ENCODE measurements at places on chromosomes 7 and 10.

GRCh38 chr10:17655567-17656146 is 11.7 kb downstream of the STAM start:
- DNase-seq = no peak

GRCh38 chr7:16758631-16759611 is 5.4 kb downstream of the TSPAN13 start:
- no peak for DNase-seq

- peak; percentile 59 for DNase-seq
Measured at GRCh38 chr10:62050893-62051433, 149.5 kb downstream of the ARID5B start.

DNA sequence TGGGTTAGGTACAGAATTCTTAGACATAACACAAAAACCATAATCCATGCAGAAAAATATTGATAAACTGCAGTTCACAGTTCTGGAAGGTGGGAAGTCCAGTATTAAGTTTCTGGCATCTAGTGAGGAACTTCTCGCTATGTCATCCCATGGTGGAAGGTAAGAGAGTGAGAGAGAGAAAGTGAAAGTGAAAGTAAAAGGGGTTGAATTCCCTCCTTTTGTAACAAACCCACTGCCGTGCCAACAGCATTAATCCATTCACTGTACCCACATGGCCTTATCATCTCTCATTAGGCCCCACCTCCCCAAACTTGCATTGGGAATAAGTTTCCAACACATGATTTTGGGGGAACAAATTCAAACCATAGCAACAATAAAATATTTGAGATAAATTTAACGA is 17.1 kb downstream of the ZNF485 start:
- no peak for DNase-seq

DNA sequence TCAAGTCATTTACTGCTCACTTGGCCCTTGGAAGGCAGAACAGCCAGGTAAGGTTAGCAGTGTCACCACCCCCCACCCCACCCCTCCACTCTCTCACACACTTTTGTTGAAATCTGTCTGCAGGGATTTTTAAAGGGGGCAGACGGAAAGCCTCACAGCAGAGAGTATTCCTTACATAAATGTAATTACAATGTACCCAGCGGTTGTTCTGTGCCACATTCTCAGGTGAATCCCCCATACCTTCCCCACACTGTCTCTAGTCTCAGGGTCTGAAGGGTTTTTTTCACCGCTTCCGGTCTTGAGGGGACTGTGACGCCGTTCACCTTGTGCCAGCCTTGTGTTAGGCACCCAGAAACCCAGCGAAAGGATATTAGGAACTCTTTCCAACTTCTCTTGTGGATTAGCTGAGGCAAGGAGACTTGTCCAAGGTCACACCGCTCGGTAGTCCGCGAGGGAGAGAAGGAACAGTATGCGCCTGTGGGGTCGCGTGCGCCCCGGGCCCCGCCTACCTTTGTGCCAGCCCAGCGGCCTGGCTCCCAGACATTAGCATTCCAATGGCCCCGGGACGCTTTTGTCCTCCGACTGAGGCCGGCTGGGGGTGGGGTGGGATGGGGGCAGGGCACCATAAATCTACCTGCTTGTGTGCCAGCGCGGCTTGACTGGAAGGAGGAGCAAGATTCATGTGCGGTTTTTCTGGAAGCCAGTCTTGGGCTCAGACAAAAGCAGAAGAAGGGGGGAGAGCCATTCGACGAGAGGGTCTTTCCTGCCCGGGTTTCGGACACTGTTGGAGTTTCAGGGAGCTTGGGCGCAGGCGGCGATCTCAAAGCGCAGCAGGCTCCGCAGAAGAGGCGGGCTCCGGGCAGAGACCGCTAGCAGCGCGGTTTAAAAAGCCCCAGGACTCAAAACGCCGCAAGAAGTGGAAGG is 4.5 kb downstream of the NEUROG3 start:
- DNase-seq = no peak

GRCh38 chr7:83786858-83787257 is 137.9 kb upstream of the SEMA3E start:
- DNase-seq = no peak

DNA sequence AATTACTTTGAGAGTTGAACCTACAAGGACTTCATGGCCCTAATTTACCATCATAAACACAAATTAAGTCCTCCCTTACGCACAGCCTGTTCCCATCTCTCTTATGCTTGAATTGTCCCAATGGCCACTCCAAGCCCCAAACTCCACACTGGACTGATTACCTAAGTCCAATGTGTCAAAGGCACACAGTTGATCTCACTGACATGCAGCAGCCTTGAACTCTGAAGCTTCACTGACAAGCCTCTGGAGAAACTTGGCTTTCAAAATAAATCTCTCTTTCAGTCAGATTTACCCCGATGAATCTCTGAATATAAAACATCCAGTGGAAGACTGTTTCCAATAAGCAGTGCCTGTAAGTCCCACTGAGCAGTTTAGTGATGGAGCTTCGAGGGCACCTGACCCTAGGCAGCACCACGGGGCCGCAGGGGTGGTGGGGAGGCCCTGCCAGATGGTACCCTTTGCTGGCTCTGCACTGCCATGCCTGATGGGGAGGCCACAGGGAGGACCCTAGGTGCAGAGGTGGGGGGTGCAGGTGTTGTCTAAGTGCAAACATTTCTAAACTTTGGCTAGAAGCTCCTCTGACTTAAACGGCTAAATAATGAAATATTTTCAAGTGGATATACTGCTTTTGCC is 3.3 kb upstream of the MAT1A start:
- no peak for DNase-seq

- DNase-seq = no peak
Measured at GRCh38 chr7:136030330-136030729, 53.2 kb upstream of the MTPN start.

- no peak for DNase-seq
Measured at GRCh38 chr10:126199221-126199998, 188.9 kb downstream of the ADAM12 start.

GRCh38 chr7:31077484-31078362 is 25.6 kb downstream of the ADCYAP1R1 start:
- no peak for DNase-seq
